ENCODE measurements at places on chromosomes 1 and 21.

- no peak for DNase-seq
Observed at GRCh38 chr1:9850442-9851162, 26.8 kb upstream of the CLSTN1 start.

GRCh38 chr1:11893907-11894251 is 32.3 kb downstream of the KIAA2013 start:
- peak; percentile 64 for DNase-seq

GRCh38 chr1:31886866-31887265 is 51.3 kb downstream of the PTP4A2 start:
- DNase-seq = no peak

- no peak for DNase-seq
Observed at GRCh38 chr21:46585191-46585953, 19.5 kb downstream of the S100B start.

DNA sequence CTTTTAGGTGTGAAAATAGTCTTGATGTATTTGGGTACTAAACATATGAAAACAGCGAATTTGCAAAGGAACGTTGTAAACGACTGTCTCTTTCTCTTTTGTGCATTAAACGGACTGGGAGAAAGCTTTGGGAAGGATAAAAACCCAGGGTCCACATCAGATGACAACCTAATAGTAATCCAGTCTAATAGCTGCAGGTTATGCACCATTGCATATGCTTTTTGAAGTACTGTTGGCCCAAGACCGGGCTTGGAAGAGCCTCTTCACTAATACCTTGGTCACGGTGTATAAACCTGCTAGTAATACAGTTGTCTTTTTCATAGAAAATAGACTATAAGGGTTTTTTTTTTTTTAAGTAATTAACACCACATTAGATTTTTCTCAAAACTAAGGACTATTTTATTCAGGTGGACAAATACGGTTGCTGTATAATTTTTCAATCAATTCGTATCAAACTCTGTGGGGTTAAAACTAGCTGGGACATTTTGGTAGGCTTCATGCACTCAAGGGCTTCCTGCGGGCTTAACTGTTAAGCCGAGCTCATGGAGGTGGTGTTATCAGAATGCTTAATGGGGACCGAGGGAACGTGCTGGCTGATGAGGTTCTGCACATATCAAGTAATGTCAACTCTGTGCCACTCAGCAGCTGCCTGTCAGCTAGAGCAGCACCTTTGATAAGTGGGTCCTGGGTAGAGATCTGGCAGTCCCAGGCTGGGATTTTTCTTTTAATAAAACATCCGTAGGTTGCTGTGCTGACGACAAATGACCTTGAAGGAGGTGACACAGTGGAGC is 2.1 kb downstream of the RYR2 start:
- DNase-seq = no peak

DNA sequence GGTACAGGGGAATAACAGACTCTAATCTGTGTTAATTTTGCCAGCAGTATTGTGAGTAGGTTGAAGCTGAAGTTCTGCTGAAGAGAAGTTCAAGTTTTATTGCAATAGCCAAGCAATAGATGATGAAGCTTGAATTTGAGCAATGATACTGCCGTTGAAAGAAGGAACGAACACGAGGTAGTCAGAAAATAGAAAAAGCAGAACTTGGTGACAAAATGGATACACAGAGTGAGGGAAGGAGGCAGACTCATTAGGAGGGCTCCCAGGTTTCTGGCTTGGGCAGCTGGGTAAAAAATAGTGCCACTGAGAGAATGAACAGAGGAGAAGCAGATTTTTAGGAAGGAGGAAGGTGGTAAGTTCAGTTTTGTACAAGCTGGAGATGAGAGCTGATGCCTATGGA is 22.3 kb upstream of the AGO1 start:
- DNase-seq = no peak

GRCh38 chr1:151898519-151898991 is 10.8 kb downstream of the THEM4 start:
- peak; percentile 44 for DNase-seq

DNA sequence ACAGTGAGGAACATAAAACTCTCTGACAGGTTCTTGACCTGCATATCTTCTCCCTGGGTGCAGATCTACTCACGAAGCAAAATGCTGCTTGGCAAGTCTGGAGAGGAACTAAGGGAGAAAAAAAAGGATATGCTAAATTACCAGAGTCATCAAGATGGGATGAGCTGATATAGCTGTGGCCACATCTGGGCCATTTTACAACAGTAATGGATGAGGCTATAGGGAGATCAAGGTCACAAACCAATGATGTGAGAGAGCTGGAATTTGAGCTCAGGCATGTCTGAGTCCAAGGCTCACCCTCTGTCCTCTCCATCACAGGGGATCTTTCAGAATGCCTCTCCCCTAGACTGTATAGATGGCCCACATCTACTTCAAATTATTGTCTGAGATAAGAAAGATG is 26.2 kb downstream of the ZMYND12 start:
- no peak for DNase-seq

DNA sequence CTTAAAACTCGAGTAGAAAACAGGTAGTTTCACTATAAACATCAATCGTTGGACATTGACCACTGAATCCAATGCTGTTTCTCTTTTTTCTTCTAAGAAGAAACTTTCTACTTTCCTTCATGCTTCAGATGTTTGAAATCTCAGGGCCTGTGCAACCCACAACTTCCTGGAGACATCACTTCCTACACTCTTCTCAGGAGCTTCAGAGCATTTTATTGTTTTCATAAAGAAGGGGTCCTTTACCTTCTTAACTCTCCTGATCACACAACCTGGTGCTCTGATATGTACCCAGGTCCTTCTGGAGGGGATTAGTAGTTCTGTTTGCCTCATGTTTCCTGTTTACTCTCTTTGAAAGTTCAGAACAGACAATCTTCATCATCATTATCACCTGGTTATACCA is 113.0 kb upstream of the VAV3 start:
- no peak for DNase-seq

- DNase-seq = no peak
Observed at GRCh38 chr1:8476006-8476405, 158.1 kb downstream of the SLC45A1 start.

- no peak for DNase-seq
Observed at GRCh38 chr1:10867914-10868598, 71.6 kb upstream of the CASZ1 start.

- no peak for DNase-seq
Observed at GRCh38 chr1:117433943-117434342, 66.7 kb downstream of the MAN1A2 start.

- DNase-seq = no peak
Observed at GRCh38 chr1:208100906-208101305, 143.3 kb downstream of the PLXNA2 start.

GRCh38 chr1:209454340-209454994 is 129.0 kb upstream of the CAMK1G start:
- no peak for DNase-seq

GRCh38 chr21:21114461-21114860 is 116.3 kb downstream of the NCAM2 start:
- DNase-seq = no peak

GRCh38 chr1:221683681-221684080 is 58.2 kb downstream of the DUSP10 start:
- no peak for DNase-seq

DNA sequence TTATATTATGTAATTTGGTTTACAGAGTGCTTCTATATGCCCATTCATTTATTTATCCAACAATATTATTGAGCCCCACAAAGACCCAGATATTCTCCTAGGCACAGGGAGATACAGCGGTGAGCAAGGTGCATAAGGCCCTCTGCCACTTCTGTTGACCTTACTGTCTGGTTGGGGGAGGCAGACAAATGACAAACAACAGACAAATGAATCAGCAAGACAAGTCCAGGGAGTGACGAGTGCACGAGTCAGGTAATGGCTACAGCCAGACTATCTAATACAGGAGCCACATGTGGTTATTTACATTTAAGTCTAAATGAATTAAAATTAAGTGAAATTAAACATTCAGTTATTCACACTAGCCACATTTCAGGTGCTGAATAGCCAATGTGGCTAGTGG is 22.0 kb upstream of the BCAR3 start:
- no peak for DNase-seq

- DNase-seq = no peak
Observed at GRCh38 chr1:14479865-14480264, 118.6 kb upstream of the KAZN start.

- no peak for DNase-seq
Observed at GRCh38 chr1:219534991-219535390, 77.9 kb downstream of the ZC3H11B start.

GRCh38 chr1:221234791-221235190 is 355.5 kb downstream of the HLX start:
- DNase-seq = no peak

GRCh38 chr1:247343801-247344200 is 12.1 kb upstream of the ZNF496 start:
- no peak for DNase-seq

DNA sequence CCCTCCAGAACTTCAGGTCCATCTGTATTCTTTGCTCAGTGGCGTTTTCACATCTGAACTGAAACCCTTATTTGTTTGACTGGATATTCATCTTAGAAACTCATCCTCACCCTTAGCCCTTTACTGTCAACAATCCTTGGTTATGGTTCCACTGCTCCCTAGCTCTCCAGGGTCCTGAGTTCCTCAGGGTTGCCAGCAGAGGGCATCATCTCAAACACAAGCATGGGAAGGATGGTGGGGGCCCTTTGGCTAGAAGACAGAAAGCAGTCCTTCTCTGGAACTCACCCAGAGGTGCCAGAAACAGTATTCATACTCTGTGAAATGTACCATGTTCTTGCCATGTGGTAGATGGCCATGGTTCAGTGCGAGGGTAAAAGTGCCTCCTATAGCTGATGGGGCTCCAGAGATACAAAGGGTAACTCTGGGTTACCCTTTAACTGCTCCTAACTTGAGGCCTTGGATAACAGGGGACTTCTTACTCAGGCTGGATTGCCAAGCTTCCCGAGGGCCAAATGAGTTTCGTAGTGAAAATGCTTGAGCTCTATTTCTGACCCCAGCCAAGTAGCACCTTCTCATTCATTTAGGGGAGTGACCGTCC is 11.3 kb downstream of the NCSTN start:
- DNase-seq = no peak

DNA sequence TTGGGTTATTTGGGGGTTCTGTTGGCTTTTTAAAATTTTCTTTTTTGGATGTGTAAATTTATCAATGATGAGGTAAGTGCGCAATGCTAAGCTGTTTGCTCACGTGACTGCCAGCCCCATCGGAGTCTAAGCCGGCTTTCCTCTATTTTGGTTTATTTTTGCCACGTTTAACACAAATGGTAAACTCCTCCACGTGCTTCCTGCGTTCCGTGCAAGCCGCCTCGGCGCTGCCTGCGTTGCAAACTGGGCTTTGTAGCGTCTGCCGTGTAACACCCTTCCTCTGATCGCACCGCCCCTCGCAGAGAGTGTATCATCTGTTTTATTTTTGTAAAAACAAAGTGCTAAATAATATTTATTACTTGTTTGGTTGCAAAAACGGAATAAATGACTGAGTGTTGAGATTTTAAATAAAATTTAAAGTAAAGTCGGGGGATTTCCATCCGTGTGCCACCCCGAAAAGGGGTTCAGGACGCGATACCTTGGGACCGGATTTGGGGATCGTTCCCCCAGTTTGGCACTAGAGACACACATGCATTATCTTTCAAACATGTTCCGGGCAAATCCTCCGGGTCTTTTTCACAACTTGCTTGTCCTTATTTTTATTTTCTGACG is 3.1 kb downstream of the OLIG2 start:
- no peak for DNase-seq

- DNase-seq = no peak
Observed at GRCh38 chr1:47854552-47855144, 142.5 kb downstream of the TRABD2B start.

- no peak for DNase-seq
Observed at GRCh38 chr1:92877081-92877711, 45.4 kb downstream of the RPL5 start.

DNA sequence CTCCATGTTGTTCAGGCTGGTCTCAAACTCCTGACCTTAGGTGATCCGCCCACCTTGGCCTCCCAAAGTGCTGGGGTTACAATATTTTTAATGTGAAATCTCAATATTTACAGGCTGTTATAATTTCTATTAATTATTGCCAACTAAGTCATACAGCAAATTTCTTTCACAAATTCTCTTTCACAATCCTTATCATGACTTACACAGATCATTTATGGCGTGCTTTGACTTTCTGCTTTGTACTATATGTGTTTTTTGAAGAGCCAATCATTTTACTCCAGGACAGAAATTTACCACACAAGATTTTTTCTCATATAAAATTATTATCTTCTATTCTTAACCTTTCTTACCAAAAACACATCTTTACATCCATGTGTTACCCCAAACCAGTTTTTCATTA is 1729.9 kb downstream of the NCAM2 start:
- no peak for DNase-seq

DNA sequence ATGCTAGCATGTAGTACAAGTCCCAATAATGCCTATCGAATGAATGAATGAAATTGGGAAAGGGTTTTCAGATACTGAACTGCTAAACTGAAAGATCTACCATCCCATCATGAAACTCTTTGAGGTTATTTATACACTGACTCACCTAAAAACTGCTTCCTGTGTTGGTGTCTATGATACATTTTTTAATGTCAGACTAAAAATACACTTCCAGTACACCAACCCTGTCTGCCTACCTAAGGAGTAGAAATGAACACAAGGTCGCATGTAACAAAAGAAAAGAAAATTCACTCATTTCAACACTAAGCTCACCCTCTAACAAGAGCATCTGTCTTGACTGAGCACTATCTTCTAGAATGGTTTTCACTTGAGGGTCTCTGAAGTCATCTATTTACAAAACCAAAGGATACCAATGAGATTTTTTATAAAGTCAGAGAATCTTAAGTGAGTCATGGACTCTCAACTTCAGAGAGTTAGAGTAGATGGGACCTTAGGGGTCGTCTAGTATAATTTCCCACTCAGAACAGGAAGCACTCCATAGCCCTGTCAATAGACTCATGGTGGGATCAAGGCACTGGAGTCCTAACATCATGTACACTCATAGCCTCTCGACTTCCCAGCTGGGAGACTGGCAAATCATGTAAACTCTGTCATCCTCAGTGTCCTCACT is 53.4 kb downstream of the WLS start:
- no peak for DNase-seq

DNA sequence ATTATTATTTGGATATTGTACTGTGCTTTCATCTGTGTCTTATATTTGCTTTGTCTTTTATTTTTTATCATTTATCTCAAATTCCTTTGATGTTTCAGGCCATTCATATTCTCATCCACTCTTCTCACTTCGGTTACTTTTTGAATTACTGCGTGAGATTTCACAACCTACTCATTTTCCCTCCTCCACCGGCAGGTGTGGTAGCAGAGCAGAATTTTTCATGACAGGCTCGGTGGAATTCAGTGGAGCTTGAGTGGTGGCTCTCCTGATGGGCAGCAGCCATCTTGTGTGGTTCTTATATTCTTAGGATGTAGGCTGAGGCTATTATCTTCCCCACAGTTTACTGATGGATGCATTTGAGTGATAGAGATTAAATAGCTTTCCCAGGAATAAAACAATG is 92.3 kb upstream of the IVNS1ABP start:
- DNase-seq = no peak

DNA sequence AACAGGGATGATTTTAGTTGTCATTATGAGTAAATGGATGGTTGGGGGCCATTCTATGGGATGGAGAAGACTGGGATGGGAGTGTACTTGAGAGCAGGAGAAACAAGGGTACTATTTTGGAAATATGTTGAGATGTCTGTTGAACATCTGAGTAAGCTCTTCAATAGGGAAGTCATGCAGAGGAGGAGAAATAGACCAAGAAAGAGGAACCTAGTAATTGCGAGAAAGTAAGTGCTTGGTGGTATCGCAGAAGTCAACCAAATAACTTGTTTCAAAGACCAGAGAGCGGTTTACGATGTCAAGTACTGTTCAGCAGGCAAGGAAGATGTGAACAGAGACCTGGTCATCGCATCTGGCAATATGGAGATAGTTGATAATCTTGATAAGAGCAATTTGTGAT is 22.4 kb upstream of the CHRM3 start:
- no peak for DNase-seq

Data from activated CD4-positive, alpha-beta T cell treated with anti-CD3 and anti-CD28 coated beads, Interleukin-2, amount 50 U/mL, for 4 hours (primary cell).